ENCODE measurements at places on chromosomes 3 and 15.

DNA sequence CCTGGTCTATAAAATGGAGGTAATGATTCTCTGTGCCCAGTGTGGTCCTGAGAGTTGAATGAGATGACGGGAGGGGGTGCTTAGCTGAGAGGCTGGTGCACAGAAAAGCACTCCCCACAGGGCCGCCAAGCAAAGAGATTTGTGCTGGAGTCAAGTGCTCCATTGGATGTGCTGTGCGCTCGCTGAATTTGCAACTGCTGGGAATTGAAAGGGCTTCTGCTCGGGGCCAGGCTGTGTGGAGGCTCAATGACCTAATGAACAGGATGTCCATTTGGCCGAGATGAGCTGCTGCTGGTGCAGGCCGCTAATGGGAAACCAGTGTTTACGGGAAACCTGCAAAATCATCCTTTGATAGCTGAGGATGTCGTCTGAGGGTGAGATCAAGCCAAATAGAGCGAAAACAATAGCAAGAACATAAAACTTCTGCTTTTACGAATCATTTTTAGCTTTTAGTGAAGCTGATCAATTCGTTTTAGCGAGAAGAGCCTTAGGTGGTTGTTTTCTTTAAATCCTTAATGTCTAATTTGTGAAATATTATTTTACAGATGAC lies 211.7 kb downstream of the GABRG3 start:
- no peak for DNase-seq

DNA sequence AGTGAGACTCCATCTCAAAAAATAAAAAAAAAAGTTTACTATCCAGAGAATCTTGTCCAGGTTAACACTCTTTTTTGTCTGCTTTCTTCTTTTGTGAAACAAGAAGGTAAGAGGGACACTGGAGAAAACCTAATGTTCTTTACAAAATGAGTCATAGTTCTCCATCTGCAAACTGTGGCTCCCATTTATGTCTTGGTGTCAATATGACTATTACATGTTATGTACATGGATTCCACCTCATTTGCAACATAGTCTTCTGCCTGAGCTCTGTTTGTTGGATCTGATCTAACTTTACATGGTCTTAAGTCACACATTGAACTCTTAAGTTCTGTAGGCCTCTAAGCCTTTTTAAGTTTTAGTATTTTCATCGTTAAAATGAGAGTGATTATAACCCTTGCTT lies 421.2 kb upstream of the TPRG1 start:
- no peak for DNase-seq

DNA sequence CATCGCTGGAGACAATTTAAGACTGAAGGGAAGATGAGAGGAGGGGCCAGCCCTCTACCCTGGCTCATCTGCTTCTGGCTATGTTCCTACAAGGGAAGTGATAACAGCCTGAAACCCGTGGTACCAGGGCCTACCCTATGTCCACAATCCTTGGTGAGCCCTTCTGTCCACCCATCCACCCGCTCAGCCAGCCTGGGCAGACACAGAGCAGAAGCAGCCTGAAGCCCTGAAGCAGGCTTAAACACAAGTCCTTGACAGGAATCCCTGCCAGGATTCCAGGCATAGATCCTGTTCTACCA lies 15.4 kb downstream of the CLK3 start:
- no peak for DNase-seq

GRCh38 chr3:12560505-12561190 lies 3.8 kb downstream of the MKRN2 start:
- DNase-seq = no peak

DNA sequence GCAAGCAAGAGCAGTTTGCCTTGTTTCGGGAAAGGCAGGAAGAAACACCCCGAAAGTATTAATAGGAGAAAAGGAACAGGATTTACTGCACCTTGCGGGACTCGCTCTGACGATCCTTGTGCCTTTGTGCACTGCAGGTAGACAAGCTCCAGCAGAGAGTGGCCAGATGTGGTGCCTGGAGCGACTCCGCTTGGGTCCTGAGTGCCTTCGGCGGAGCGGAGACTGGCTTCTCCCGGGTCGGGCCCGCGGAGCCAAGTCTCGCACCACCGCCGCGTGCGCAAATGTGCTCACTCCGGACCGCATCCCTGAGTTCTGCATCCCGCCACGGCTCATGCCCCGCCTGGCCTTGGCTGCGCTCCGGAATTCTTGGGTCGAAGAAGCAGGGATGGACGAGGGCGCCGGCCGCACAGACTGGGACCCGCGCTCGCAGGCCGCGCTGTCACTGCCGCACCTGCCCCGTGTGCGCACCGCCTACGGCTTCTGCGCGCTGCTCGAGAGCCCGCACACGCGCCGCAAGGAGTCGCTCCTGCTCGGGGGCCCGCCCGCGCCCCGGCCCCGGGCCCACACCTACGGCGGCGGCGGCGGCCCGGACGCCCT lies 769 bp downstream of the C2CD4A start:
- DNase-seq = no peak

GRCh38 chr3:114595522-114596028 lies 301.7 kb downstream of the TIGIT start:
- no peak for DNase-seq
